ENCODE measurements at places on chromosomes 7 and 10.

DNA sequence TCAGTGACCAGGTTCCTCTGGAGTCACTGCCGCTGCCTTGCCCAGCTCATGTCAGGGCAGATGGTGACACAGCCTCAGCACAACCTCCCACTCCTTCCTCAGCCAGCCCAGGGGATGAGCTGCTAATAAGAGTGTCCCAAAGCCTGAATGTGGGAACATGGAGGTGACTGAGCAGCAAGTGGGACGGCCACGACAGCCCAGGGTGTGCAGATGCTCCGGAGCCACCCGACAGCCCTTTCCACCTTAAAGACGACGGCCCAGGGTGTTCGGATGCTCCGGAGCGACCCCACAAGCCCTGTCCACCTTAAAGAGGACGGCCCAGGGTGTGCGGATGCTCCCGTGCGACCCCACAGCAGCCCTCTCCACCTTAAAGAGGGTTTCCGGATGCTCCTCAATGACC is 89.2 kb downstream of the DIP2C start:
- DNase-seq = no peak

- no peak for DNase-seq
Measured at GRCh38 chr7:47194516-47195057, 387.3 kb downstream of the TNS3 start.

GRCh38 chr10:92184977-92185376 is 105.9 kb downstream of the CPEB3 start:
- DNase-seq = no peak

- no peak for DNase-seq
Measured at GRCh38 chr7:30888747-30889146, 22.9 kb upstream of the AQP1 start.

DNA sequence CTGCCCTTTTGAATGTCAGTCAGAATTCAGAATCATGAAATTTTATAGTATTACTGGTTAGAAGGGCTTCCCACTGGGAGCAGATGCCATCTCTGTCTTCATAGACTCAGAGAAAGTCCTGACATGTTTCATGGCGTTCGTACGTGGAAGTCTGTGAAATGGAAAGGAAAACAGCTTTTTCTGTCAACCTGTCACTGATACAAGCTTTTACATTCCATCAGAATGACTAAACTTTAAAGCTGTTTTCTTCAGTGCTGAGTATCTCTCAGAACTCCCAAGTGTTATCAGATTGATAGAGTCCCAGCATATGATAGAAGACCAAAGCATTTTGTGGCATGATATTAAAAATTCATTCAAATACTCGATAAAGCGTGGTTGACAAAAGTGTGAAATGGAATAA is 726.7 kb upstream of the GALNT17 start:
- no peak for DNase-seq

- DNase-seq = no peak
Measured at GRCh38 chr7:136964347-136964746, 95.9 kb downstream of the CHRM2 start.

DNA sequence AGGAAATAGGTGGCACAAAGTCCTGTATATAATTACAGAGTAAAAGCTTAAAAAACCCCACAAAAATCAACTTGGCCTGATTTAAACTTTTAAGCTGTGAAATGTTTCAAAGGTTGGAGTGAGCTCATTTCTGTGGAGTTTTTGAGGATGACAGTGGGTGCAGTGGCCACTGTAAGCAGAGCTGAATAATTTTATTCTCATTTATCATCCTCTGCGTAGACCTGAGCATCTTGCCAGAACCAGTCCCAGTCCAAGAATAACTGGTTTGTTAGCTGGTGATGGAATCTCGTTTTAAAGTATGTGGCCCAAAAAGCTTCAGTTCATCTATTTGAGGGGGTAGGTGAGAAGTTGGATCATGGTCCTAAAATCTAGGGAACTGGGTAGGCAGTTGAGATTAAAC is 4.4 kb downstream of the BMPER start:
- no peak for DNase-seq

- DNase-seq = no peak
Measured at GRCh38 chr7:16975712-16976111, 93.9 kb upstream of the AGR3 start.

DNA sequence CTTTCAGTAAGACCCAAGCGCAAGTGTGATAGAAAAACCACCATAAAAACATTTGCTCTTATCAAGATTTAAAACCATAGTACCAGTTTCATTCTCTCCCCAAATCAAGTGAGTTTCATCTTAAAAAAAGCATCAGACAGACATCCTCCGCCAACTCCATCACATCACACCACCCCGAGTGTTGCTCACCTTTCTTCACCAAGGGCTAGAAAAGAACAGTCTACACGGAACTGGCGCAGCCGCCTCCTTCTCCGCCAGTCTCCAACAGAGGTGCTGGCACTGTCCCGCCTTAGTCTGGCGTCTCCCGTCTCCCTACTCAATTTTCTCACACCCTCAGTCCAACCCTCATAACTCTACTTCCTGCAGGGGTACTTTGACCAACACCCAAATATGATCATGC is 46.9 kb upstream of the WIPI2 start:
- no peak for DNase-seq

GRCh38 chr10:32957341-32958084 is 517 bp downstream of the ITGB1 start:
- no peak for DNase-seq

DNA sequence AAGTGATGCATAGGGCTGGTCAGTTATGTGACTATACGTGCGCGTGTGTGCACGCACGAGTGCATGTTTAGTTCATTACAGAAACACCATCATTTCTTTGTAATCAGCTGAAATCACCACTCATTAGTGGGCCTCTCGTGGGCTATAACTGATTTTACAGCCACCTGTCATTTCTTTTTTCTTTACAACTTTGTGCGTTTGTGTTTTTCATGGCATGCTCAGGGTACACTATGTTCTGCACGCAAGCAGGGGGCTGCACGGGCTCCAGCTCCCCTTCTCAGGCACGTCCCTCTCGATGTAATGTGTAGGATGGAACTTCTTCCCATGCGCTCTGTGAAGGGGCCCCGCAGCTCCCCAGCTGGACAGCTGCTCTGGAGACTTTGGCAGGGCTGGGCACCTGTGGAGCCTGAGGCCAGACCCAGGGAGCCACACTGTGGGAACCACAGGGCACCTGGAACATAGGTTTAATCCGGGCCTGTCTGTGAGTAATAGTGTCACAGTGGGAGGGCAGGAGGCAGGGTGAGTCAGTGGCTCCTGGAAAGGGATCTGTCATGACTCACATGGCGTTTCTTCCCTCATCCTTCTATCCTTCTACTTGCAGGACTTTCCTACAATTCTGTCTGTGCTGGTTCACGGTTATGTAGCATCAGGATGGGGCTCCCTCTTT is 4.9 kb downstream of the GCK start:
- no peak for DNase-seq

GRCh38 chr7:45295222-45295621 is 137.6 kb downstream of the RAMP3 start:
- DNase-seq = no peak
